ENCODE measurements at places on chromosomes 7 and 10.

DNA sequence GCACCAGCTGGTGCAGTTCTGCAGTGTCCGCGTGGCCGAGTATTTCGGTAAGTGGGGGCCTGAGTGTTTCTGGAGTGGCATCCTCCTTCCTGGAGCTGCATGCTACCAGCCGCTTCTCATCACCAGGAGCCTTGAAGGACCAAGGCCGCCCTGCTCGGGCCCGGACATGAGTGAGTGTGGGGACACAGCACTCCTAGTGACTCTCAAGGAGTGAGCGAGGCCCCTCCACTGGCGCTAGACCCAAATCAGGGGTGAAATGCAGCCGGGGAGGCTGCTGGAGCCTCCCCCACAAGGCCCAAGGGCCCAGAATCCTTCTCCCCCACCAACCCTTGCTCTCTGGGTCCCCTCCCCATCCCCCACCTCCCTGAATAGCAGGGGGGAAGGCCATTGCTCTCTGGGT, 48.0 kb downstream of the CAMK2B start:
- DNase-seq, result no peak

DNA sequence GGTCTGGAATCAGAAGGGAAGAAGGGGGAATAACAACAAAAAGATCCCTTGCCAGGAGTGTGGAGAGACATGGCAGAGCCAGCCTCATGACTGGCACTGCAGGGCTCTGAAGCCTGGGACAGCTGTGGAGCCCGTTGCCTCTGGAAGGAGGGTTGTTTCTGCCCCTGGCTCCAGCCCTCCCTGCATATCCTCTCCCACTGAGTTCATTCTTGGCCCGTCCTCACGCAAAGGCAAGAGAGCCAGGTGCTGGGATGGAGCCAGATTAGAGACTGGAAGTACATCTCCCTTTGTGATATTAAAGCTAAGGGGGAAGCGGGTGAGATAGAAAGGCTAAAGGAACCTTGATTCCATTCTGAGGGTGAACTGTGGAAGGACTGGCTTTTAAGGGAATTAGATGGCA, 141.5 kb upstream of the NPVF start:
- DNase-seq, result no peak

GRCh38 chr7:150895809-150896208, 43.5 kb downstream of the AOC1 start:
- DNase-seq, result no peak

DNA sequence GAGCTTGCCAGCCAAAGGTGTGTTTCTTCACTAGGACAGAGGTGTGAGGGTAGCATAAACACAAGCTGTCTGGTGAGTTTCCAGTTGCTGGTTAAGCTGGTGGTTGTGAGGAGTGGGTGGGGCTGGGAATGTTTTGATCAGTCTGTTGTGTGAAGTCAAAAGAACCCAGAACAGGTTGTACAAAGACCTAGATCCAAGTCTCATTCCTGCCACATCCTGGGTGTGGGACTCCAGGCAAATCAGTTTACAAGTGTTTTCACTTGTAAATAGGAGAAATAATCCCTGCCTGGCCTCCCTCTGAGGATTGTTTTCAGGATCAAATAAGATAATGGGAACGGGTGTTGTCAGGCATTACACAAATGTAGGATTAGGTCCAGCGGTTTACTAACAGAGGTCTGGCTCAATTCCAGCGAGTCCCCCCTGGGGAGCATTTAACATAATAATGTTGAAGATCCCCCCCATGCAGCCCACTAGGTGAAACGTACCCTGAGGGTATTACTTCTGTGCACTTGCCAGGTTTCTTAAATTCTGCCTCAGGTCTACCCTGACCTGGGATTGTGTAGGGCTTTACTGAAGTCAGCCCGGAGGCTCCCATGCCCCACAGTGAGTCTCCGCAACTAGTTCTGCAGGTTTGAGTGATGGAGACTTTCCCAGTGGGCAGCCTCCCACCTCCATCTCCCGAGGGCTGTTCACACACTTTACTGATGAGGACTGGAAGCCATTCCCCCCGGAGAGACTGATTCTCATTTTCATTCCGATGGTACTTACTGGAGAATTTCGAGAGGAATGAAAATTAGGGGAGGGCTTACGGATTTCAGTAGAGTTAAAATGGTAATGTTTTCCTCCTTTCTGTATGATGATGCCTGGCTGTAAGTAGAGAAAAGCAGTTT, 2.7 kb upstream of the FRAT2 start:
- no peak for DNase-seq

DNA sequence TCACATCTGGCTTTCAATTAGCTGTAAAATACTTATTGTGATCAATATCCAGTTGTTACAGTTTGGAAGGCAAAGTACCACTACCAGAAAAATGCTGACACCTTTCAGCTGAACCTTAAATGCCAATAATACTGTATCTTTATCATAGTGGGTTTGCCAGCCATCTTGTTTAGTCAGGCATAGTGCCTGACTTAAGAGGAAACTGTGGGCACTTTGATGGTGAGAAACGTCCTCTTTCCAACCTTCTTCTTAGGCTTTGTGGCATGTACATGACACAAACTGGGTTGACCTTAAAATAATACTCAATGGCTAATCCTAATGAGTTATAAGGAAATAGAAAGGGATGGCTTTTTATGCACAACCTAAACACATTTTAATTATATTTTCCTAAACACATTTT, 52.3 kb upstream of the PRR15 start:
- DNase-seq, result no peak

GRCh38 chr10:119177708-119178371, 772 bp downstream of the PRDX3 start:
- DNase-seq, result peak; percentile 60

- DNase-seq, result no peak
Observed at GRCh38 chr10:102712843-102713538, 1.2 kb downstream of the ARL3 start.

- no peak for DNase-seq
Observed at GRCh38 chr7:100584683-100585510, 1.0 kb downstream of the LRCH4 start.

- no peak for DNase-seq
Observed at GRCh38 chr10:89946106-89946505, 244.7 kb downstream of the KIF20B start.

DNA sequence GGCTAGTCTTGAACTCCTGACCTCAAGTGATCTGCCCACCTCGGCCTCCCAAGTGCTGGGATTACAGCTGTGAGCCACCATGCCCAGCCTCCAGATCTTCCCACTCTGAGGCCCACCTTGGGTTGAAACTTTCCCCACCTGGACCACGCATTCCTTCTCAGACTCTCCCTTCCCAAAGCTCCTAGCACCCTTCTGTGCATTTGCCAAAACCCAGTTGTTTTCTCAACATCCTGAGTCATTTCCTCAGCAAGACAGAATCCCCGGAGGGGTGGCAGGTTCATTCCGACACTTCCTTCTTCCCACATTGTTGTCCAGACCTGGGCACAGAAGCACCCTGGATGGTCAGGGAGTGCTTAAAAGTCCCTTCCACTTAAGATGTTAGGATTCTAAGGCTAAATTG, 28.9 kb downstream of the BAG3 start:
- DNase-seq, result no peak

- no peak for DNase-seq
Observed at GRCh38 chr10:74910976-74911350, 84.6 kb downstream of the KAT6B start.

GRCh38 chr10:33950206-33950605, 615.7 kb upstream of the NRP1 start:
- DNase-seq, result no peak

DNA sequence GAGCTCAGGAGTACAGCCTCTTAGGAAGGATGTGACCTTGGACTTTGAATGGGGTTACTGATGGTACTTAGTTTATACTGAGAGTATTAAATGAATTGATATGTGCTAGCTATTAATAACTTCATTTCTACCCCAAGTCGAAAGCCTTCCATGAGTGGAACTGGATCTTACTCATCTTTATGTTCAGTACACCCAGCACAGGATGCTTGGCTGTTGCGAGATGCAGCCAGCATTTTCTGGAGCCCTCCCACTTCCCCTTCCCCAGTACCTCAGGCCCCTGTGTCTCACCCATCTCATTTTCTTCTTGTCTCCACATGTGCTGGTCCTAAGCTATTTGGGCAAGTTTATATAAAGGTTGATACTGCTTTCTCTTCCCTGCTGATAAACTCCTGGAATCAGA, 7.2 kb downstream of the UPP1 start:
- DNase-seq, result no peak

DNA sequence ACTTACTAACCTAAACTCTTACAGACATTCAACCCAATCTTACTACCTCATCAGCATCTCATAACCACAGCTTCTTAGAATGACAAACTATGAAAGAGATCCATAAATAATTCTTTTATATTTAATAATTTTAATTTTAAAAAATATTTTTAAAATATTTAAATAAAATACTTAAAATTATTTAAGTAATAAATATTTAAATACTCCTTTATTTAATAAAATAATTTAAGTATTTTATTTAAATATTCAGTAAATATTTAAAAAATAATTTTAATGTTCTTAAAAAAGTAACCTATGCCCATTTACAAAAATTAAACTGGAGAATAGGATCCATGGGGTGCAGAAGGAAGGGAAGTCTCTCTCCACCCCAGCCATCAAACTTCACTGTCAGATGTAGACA, 627.3 kb upstream of the MGMT start:
- no peak for DNase-seq

DNA sequence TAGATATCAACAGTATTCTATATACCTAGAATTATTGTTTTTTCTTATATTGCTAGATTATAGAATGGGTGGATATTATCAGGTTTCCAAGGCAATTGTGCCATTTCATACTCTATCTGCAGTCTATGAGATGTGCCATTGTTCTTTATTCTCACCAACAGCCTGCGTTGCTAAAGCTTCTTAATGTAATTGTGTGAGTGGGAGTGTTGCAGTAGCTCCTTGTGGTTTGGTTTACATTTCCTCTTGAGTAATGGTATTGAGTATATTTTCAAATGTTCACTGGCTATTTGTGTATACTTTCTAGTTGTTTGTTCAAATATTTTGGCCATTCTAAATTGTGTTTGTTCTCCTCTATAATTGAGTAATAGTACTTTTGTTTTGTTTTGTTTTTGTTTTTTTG, 199.2 kb downstream of the TFEC start:
- DNase-seq, result no peak

GRCh38 chr7:1608318-1608717, 38.5 kb upstream of the PSMG3 start:
- DNase-seq, result no peak

DNA sequence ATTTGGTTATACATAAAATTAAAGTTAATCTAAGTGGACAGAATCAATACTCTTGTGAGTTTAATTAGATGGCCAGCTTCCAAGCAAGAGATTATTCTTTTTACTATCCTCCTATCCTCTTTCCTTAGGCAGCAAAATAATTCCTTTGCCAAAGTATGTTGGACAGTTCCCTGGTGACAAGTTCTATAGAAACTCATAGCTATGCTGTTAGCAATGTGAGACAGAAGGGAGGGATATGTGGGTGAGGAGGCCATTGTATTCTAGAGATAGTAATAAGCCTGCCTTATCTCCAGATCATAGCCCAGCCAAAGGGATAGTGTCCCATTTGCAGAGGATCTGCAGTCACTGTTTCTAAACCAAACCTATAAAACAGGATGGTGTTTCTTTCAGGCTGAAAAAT, 181.6 kb upstream of the HDAC9 start:
- no peak for DNase-seq

GRCh38 chr7:15291699-15292098, 270.1 kb downstream of the AGMO start:
- DNase-seq, result no peak

- no peak for DNase-seq
Observed at GRCh38 chr7:112395411-112395810, 54.8 kb upstream of the IFRD1 start.

GRCh38 chr7:89104748-89105685, 309.5 kb upstream of the TEX47 start:
- DNase-seq, result no peak

- DNase-seq, result peak; percentile 17
Observed at GRCh38 chr7:66921918-66922486, 977 bp downstream of the TMEM248 start.

DNA sequence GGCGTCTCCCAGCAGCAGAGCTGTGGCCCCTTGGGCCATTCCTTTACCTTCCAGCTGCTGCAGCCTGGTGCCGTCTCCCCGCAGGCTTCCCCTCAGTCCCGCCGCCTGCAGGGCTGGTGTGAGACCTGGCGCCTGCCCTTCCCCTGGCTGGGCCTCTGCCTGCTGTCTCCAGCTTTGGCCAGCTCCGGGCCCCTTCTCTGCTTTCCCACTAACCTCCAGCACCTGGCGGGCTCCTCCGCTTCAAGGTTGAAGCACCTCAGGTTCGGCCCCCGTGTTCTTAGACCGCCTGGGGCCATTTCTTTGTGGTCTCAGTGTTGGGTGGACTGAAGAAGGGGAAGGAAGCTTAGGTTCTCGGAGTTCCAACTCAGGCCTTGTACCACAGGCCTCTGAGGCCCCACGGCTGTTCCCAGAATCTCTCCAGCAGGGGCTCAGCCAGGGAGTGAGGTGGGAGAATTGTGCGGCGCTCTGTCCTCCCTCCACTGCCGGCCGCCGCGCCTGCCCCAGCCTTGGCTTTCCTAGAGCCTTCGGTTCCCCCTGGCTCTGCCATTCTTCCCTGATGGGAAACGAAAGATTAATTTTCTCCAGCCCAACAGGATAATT, 30.3 kb downstream of the GBX1 start:
- no peak for DNase-seq

DNA sequence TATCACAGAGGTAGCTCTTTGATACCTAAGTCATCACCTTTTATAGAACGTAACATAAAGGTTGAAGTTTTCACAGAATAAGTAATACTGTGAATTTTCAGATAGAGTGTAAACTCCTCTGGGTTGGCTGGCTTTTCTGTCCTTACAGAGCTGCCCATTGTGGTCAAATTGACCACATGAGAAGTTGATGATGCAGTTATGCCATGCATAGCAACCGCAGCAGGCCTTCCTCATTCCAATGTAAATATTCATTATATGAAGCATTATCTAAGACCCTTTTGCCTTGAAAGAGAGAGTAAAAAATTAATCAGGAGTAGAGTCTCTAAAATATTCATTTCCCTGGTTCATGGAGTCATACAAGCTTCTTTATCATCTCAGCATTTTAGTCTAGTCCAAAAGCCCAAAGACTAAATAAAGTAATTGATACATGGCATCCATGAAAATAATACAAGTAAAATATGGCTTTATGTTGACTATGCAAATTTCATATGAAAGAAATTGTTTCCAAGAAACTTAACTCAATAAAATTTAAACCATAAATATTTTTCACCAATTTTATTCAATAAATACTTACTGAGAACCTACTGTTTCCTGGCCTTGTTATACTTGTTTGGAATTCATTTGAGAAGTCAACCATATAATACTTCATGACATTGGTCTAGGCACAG, 516.4 kb downstream of the PCDH15 start:
- no peak for DNase-seq

GRCh38 chr7:27553273-27553672, 109.4 kb downstream of the HIBADH start:
- DNase-seq, result no peak

- DNase-seq, result no peak
Observed at GRCh38 chr10:77513781-77514331, 123.8 kb downstream of the KCNMA1 start.

- DNase-seq, result no peak
Observed at GRCh38 chr7:22432203-22432718, 67.7 kb downstream of the STEAP1B start.

- DNase-seq, result no peak
Observed at GRCh38 chr7:132226046-132226956, 350.0 kb downstream of the PLXNA4 start.
